ENCODE measurements at places on chromosomes 3 and 15.

GRCh38 chr3:183265157-183265642, 12.1 kb downstream of the B3GNT5 start:
- DNase-seq: no peak

DNA sequence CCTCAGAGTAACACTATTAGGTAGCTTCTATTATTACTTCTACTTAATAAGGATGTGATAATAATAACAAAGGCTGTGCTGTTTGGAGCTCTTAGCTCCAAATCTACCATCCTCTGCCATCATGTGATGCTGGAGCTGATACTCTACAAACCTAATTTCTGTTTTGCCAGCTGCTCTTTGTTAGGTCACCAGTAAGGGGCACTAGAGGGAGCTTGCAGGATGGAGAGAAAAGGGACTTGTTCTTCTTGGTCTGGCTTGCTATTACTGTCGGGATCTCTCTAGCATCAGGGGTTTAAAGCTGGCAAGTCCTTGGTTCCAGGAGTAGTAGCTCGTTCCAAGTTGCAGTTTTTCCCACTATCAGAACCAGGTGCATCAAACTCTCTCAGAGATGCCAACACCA, 194.9 kb upstream of the KBTBD8 start:
- no peak for DNase-seq

DNA sequence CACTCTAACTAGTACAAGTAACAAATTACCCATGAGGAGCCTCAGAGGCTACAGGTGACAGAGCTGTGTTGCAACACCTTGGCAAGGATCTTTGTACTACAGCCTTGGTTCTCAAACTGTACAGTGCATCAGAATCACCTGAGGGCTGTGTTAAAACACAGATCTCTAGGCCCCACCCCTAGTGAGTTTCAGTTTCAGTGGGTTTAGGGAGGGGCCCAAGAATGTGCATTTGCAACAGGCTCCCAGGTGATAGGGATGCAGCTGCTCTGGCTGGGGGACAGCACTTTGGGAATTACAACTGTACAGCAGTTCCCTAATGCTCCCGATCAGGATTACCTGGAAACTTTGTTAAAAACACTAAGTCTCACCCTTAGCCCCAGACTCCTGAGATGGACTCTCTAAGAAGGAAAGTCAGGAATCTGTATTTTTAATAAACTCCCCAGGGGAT, 66.1 kb upstream of the NR2F2 start:
- no peak for DNase-seq

DNA sequence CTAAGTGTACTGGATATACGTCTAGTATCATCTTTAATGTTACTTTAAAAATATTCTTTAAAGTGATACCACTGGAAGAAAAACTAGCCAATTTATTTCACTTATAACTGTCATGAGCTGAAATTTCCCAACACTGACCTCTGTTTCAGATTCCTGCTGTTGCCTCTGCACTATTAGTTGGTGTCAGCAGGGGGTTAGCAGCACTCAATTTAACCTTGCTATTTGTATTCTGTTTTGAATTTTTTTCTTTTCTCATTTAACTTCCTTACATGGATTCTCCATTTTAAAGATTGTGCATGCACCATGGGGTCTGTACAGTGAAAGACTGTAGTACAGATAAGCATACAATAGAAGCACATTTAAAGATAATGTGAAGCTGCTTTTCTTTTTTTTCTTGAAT, 169.2 kb downstream of the UBE2E2 start:
- no peak for DNase-seq

GRCh38 chr3:42080453-42080872, 10.7 kb upstream of the TRAK1 start:
- no peak for DNase-seq

- DNase-seq: no peak
These were observed 506.7 kb upstream of the SGO1 start for GRCh38 chr3:20692675-20693074.

DNA sequence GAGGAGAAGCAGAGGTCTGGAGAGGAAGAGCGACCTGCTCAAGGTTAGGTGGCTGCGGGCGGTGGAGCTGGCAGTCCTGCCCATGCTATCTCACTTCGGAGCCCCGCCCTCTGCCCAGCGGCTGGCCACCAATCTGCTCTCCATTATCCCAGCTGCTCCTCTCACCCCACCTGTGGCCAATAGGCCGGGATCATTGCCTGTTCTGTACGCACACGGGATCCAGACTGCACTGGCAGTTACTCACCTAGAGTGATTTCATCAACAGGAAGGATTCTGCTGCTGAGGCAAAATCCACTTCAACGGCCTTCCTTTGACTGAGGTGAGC, 100.6 kb downstream of the TLE3 start:
- DNase-seq: no peak

DNA sequence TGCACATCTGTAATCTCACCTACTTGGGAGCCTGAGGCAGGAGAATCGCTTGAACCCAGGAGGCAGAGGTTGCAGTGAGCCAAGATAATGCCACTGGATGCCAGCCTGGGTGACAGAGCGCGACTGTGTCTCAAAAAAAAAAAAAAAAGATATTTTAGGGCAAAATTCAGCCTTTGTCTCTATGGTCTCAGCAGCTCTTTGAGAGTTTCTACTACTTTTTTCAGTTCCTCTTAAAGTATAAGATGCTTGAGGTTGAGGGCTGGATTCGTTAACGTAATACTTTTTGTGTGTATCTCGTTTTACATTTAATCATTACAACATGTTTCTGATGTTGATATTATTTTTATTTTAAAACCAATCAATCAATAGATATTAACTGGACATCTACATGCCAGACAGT, 381.2 kb upstream of the TBL1XR1 start:
- DNase-seq: no peak

GRCh38 chr3:23474580-23475357, 271.6 kb downstream of the UBE2E2 start:
- DNase-seq: no peak

DNA sequence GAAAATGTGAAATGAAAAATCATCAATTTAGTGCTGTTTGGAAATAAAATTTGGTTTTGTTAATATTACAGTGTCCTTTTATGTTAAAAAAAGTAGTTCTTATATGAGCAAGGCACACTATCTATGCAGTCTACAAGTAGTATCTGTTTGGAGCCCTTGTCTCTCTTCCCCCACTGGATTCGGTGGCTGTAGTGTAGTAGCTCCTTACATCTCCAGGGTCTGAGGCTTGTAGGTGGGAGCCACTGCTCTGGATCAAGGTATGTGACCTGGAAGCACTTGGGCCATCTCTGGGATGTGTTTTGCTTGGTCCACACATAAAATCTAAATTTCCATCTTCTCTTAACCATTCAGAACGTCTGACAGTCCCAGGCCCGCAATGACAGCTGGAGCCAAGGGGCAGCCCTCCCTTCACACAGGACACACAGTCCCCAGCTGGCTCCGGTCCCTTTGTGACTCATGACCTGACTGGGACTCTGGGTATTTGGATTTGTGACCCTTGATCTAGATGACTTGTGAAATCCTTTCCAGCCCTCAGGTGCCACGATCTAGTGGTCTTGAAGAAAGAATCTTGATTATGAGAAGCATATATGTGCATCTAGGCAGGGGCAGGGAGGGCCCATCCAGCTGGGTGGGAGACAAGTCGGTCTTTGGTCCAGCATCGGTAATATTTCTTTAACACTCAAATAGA, 80.0 kb downstream of the USP13 start:
- DNase-seq: no peak

DNA sequence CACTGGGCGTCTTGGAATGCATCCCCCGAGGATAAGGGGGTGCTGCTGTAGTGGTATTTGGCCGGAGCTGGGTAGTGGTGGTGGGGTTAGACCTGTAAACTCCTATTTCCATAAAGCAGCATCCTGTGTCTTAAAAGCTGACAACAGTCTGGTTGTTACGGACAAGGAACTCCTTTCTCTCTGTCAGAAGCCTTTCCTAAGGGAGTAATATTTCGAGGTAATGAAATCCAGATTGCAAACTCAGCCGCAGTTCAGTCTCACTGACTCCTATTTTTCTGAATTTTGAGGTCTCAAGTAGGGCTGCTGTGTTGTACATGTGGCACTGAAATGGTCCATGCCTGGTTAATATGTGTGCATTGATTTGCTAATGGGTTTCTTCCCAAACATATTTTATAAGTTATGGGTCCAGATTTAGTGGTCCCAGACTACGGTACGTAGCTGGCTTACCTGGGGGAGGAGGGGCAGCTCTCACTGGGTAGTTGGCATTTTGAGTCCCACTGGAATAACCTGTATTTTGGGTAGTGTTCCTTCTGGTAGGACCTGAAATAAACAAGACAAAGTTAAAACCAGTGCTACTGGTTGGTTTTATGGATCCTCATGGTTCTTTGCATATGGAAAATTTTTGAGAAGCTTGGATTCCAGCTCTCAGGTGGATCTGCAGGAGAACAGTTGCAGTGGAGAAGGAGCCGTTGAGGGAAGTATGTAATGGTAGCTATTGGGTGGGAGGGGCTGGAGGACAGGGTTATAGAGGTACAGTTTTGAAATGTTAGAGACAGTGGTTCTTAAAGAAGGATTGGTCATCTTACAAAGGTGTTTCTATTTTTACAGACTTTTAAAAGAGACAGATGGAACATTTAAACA, 48.6 kb upstream of the LDHAL6B start:
- no peak for DNase-seq

GRCh38 chr3:56772952-56773938, 28.5 kb downstream of the ARHGEF3 start:
- DNase-seq: no peak

- no peak for DNase-seq
These were observed 76.6 kb downstream of the IL12A start for GRCh38 chr3:160065282-160065681.

- no peak for DNase-seq
These were observed 34.7 kb upstream of the SACM1L start for GRCh38 chr3:45654397-45654944.

DNA sequence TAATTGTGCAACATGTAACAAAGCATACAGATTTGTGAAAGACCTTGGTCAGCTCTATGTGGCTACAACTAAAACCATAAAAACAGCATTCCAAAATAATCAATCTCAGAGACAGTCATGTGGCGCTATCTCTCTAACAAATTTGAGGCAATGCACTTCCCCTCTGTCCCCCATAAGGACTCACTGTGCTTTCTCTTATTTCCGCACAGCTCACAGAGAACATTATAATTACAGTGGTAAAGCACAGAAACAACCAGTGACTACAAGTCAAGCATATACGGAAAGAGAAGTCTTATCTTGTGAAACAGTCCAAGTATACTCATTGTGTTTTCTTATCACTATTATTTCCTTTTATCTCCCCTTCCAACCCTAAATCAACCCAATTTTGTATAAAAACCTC, 64.3 kb downstream of the RYK start:
- no peak for DNase-seq

DNA sequence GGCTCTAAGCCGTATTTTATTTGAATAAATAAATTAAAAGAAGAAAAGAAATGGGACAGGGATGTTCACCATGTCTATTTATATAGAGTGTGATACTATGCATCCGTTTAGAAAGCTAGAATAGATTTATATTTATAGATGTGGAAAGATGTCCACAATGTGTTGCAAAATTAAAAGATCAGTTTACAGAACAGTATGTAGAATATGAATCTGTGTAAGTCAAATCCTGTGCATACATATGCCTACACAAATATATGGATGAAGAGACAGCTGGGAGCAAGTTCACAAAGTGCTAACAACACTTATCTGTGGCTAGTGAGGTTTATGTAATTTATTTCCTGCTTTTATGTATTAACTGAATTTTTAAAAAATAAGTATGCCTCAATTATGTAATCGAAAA, 25.4 kb upstream of the SLMAP start:
- DNase-seq: no peak

GRCh38 chr15:60525341-60526039, 46.5 kb upstream of the ICE2 start:
- no peak for DNase-seq

- peak; percentile 15 for DNase-seq
These were observed 99.2 kb downstream of the CEMIP start for GRCh38 chr15:80878242-80878866.

GRCh38 chr3:195860456-195860855, 47.9 kb downstream of the TNK2 start:
- no peak for DNase-seq

GRCh38 chr3:131048030-131048429, 21.4 kb downstream of the NEK11 start:
- DNase-seq: no peak

GRCh38 chr3:82942041-82942440, 1180.6 kb upstream of the GBE1 start:
- no peak for DNase-seq

- DNase-seq: no peak
These were observed 40.9 kb upstream of the MYO5C start for GRCh38 chr15:52336529-52336928.

DNA sequence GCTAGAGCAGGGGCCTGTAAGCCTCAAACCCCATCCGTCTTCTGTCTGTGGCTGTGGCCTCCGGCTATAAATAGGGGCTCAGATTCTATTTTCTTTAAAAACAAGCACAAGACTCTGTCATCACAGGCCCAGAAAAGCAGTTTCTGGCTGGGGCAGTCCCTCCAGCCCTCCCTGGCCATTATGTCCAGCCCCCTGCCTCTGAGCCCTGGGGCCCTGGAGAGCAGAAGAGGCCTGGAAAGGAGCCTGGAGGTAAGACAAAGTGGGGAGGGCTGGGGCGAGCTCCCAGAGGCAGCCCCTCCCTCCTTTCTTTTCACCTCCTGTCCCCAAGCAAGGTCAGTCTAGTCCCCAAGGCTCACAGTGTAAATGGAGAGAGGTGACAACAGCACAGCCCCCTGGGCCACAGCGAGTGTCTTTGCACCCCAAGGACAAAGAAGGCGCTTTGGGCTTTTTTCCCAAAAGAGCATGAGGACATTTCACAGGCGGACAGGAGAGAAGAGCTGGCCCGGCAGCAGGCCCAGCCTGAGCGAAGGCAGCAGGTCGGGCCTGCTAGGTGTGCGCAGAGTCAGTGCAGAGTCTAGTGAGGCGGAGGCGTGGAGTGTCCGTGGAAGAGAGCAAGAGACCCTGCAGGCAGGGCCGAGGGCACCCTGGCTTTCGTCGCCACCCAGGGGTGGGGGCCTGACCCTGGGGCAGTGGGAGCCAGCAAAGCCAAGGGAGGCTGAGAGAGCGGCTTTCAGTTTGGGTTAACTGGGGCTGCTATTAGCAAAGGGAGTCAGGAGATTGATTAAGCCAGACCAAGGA, 188.3 kb downstream of the TBC1D2B start:
- no peak for DNase-seq

- DNase-seq: no peak
These were observed 128.4 kb upstream of the SMAD3 start for GRCh38 chr15:66936861-66937582.
